ENCODE measurements at places on chromosomes 4 and X. TPM values are rescaled to one million over a fixed set of nuclear protein-coding genes. Genes with fewer than 3 reads are reported as not detected.

Gene SPATA4
- total RNA-seq, result 0.24 TPM

Gene DTHD1
- total RNA-seq, result not detected

Gene NIPAL1
- total RNA-seq, result 0.37 TPM

Gene PDZD4
- total RNA-seq, result 3.7 TPM

Gene AFP
- total RNA-seq, result 3.2 TPM

Gene MXRA5
- total RNA-seq, result not detected

Gene ASB12
- total RNA-seq, result not detected

Gene STAG2
- 37.3 TPM for total RNA-seq

Gene FAT4
- total RNA-seq, result 1.4 TPM

Gene PCDH19
- 0.02 TPM for total RNA-seq

Gene NPY1R
- total RNA-seq, result 0.14 TPM

Gene KCTD8
- not detected for total RNA-seq

Gene MAGEE2
- total RNA-seq, result not detected

Gene TCP11X2
- not detected for total RNA-seq

Gene PLAC1
- total RNA-seq, result 0.59 TPM

Gene PI4K2B
- total RNA-seq, result 7.8 TPM

Gene TLR2
- total RNA-seq, result 0.79 TPM

Gene TRO
- 0.65 TPM for total RNA-seq

Data from A549 treated with AZD2906 at 1 μM for 4 hours (cell line).